MCF 10A (cell line): ENCODE measurements at places on chromosomes 1 and 21. TPM values are rescaled to one million over a fixed set of nuclear protein-coding genes. Genes with fewer than 3 reads are reported as not detected.

DNA sequence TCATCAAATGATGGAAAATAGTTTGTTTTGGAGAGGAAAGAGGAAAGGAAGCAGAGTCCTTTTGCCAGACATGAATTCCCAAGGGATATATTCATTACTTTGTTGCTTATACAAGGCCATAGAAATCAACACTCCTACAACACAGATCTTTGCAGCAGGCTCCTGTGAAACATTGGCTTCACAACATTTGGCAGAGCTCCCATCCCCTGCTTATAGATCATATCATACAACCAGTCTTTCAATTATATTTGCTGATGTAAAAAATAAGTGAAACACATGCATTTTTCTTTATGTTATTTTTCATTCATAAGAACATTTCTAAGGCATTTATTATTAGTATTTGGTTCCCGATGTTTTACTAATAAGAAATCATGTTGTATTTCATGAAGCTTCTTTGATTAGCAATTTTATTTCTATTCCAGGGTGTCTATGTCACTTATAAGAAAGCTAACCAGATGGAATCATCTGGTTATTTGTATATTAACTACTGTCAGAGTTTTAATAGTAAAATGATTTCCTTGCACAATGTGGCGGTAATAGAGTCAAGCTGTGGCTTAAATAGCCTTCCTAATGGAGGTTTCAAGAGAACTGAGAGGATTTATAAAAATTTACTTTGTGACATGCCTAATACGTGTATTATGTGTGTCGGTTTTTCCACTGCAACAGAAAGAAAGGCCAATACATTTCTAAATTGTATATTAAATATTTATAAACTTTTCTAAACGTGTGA lies 470.3 kb upstream of the NCAM2 start:
- DNase-seq = no peak

SPATA17 gene
- 4.5 and 11.0 TPM in 2 replicates for total RNA-seq

DNA sequence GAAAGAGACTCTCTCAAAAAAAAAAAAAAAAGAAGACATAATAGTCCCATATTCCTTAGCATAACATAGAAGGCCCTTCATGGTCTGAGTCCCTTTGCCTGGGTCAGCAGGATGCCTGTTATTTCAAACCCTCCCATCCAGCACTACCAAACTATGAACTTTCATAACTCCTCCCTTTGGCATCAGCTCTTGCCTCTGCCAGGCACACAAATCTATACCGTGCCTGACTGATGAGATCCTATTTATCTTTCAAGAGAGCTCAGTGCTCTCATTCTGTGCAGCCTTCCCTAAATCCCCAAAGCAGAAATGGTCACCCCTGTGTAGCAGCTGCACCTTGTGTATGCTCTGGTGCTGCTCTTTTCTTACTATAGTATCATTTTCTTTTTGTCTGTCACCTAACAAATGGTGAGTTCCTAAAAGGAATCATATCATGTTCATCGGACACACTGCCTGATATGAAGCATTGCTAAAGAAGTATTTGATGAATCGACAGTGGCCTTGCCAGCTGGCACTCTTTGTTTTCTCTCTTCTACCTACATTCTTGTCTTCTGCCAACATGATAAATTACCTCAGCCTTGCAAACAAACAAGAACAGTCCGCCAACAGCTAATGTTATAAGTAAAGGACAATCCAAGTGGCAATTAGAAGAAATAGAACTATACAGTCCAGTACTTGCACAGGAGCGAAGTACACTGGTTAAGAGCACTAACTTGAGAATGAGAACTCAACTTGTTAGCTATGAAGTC lies 29.9 kb downstream of the FMO4 start:
- DNase-seq = peak; percentile 39

OR2T29 gene
- total RNA-seq = not detected in 2 replicates

GRCh38 chr1:150138044-150138443 lies 11.7 kb upstream of the PLEKHO1 start:
- DNase-seq = no peak

- DNase-seq = no peak
Observed at GRCh38 chr1:176501599-176501998, 38.6 kb downstream of the PAPPA2 start.

- no peak for DNase-seq
Observed at GRCh38 chr1:55287723-55288122, 72.6 kb upstream of the USP24 start.

ARHGEF19 gene
- 1.7 and 1.9 TPM in 2 replicates for total RNA-seq
